Left cardiac atrium (tissue), 4 donors: ENCODE measurements at places on chromosomes 2 and 18.

- DNase-seq, result no peak
These were observed 224.1 kb downstream of the LRP1B start for GRCh38 chr2:141906678-141907077.

DNA sequence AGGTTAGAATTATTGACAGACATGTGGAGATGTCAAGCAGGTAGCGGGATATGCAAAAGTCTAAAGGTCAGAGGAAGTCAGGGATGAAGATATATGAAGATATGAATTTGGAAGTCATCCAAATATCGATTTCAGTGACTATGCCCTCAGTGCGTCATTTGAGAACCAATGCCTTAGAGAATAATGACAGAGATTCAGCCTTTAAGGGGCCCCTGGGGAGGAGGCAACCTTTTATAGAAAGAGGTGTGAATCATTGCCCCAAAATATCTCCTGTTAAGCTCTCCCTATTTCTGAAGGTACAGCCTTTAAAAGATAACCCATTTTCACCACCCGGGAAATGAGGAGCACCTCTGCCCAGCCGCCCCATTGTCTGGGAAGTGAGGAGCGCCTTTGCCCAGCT lies 223.4 kb downstream of the NCKAP5 start:
- DNase-seq, result no peak

GRCh38 chr18:10973567-10974203 lies 175.7 kb downstream of the PIEZO2 start:
- no peak for DNase-seq

- DNase-seq, result no peak
These were observed 25.4 kb downstream of the WDR75 start for GRCh38 chr2:189466656-189467055.

GRCh38 chr18:67483237-67483636 lies 33.3 kb downstream of the DSEL start:
- DNase-seq, result no peak

DNA sequence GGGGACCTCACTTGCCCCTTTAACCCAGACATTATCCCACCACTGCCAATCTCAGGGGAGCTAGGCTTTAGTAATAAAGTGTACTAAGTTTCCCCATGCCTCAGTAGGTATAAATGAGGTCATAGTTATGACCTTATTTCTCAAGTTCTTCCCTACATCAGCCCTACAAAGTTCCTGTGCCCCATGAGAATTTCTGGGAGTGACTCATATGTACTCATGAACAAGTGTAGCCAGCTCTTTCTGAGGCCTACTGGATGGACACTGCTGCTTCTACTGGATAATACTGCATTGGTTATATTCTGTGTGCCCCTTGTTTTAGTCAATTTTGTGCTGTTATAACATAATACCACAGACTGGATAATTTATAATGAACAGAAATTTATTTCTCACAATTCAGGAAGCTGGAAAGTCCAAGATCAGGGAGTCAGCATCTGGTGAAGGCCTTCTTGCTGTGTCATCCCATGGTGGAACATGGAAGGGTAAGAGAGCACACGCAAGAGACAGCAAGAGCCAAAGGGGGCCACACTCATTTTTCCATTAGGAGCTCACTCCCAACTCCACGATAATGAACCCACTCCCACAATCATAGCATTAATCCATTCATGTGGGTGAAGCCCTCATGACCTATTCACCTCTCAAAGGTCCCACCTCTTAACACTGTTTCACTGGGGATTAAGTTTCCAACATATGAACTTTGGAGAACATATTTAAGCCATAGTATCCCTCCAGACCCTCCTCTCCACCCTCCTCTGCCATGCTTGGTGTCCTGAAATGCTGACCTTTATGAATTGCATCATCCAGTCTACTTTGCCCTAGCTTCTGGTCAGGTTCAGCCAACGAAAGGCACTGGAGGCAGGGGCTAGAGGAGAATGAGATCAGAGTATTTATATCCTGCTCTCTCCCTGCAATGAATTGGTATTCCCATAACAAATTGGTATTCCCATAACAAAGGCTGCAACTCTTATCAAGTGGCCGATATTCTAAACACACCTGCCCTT lies 25.4 kb upstream of the ST3GAL5 start:
- no peak for DNase-seq

- DNase-seq, result no peak
These were observed 1246.0 kb upstream of the ACVR2A start for GRCh38 chr2:146598791-146599190.

DNA sequence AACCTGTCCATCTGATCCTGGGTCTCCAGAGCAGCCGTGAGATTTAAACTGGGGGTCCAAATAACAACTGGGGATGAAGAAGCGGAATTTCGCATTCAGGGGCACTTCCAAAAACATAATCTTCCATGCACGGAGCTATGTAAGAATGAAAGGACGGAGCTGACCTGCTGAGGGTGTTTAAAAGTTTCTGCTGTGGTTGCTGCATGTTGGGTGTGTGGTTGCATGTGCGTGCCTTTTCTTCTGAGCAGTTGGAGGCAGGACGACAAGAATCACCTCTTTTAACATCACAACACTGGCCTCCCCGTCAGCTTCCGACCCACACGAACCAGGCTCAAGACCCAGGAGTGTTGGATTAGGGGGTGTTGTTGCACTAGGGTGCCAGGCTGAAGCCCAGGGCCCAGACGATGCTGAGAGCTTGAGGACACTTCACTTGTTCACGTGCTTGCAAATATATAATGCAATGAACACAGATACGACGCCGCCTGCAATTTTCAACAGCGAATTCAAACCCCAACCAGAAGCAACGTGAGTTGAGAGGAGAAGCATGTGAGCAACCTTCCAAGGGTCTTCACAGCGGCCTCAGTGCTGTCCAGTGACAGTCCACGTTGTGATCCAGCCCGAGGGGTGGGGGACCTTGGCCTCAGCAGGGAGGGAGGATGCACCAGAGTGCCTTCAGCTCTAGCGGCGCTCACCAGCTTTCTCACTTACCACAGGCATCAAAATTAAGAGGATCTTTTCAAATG lies 76.0 kb upstream of the SALL3 start:
- no peak for DNase-seq

DNA sequence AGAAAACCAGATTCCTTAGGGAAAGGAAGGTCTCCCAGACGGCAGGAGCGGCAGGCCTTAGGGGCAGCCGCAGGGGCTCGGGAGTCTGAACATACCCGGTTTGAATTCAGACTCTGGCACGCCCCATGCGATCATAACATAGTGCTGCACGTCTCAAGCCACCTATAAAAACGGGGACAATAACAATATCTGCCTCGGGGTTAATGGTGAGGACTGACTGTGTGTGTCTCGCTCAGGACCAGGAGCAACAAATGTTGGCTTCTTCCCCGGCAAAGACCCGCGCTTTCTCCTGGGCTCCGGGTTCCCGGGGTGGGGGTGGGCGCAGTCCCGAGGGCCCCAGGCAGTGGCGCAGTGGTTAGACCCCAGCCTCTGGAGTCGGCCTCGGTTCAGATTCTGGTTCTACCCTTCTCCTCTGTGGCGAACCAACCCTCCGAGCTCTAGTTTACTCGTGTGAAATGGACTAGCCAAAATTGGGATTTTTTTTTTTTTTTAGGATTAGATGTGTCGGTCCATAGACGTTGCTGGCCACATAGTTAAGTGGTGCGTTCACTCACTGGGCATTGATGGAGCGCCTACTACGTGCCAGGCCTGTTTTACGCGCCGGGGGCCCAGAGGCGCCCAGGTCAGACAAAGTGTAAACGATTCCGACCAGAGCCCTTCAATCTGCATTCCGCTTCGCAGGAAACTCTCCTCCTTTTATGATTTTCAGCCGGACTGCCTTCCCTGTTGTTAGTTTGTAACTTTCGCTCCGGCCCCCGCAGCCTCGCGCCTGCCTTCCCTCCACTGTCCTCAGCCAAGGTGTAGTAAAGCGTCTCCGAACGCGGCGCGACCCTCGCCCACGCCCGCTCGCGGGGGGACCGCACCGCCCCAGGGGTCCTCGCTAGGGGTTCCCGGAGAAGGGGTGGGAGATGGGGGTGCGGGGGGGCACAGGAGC lies 820 bp upstream of the SH3BP4 start:
- no peak for DNase-seq

GRCh38 chr2:171411791-171412483 lies 21.9 kb downstream of the METTL8 start:
- no peak for DNase-seq

DNA sequence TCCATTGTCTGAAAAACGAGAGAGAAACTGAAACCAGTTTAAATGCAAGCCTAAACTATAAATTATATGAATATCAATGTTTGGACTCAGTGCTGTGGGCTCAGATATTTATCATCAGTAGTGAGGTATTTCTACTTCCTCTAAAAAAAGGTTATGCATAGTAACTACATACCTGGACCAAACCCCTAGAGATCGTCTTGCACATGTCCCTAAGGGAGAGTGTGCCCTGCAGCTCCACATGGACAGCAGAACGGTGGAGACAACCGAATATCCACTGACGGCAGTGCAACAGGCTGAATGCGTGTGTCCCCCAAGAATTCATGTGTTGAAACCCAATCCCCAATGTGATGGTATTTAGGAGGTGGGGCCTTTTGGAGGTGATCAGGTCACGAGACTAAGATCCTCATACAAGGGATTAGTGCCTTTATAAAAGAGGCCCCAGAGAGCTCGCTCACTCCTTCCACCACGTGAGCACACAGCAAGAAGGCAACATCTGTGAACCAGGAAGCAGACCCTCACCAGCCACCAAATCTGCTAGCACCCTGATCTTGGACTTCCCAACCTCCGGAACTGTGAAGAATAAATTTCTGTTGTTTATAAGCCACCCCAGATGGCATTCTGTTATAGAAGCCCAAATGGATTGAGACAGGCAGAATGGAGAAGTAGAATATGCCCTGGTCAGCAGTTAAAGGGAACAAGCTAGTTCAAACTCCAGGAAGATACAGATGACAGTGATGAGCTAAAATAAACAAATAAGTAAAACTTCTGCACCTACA lies 208.4 kb downstream of the ANAPC1 start:
- DNase-seq, result no peak

DNA sequence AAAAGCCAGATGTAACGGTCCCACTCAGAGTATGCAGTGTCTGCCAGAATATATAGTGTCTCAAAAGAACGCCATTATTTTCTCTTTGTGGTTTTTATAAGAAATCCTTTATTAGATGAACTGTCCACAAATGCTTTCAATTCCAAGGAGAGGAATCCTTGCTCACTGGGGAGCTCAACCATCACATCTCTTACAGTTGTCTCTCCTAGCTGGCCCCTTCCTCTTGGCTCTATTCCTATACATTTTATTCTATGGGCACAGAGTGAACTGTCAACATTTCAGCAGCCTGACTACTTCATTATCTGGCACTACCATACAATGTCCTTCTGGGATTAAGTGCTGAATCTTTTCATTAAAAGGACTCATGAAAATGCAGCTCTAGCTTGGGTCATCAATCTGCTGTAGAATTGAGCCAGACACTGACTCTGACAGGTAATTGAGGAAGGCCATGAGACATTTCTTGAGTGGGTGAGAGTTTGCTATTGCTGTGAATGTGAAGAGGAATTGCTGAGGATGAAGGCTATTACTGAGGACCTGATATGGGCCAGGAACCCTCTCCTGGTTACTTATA lies 96.5 kb upstream of the THOC1 start:
- DNase-seq, result no peak

DNA sequence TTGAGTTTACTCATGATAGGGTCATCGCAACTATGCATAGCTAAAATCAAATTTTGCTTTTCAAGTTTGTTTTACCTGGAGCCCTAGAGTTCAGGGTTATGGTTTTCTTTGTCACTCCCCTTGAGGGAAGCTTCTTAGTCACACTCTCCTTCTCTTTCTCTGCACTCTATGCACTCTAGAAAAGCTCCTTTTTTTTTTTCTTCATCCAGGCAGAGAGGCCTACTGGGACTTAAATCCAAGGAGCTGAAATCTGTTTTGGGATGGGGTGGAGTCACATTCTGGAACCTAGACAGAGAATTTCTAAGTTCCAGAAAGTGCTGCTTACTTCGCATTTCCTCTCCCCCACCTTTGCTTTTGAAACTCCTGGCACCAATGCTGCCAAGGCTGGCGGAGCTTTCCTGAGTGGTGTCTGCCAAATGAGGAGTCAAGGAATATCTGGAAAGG lies 19.1 kb upstream of the IL18R1 start:
- peak; percentile 42 for DNase-seq

- no peak for DNase-seq
These were observed 47.7 kb downstream of the TTC21B start for GRCh38 chr2:165905854-165906253.

DNA sequence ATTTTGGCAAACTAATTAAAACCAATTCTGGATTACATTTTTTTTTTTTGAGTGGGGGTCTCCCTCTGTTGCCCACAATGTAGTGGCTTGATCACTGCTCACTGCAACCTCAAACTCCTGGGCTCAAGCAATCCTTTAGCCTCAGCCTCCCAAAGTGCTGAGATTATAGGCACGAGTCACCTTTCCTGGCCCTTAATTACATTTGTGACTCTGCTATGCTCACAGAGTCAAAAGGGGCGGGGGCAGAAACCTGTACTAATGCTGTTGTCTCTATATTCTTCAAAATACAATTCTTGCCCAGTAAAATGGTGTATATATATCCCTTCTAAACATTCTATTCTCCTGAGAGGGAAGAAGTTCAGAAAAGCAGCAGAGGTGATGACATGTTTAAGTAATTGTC lies 23.2 kb downstream of the PRKD3 start:
- DNase-seq, result no peak

DNA sequence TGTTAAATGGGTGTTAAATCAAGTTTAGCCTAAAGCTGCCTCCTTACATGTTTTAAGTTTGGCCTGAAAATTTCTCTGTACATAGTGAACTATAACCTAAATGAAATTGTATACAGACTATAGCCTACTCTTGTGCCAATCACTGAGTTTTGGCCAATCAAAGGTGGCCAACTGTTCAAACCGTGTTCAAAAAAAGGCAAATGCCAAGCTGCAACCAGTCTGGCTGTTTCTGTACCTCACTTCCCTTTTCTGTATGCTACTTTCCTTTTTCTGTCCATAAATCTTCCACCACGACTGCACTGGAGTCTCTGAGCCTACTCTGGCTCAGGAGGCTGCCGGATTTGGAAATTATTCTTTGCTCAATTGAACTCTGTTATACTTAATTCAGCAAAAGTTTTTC lies 121.0 kb downstream of the SPOPL start:
- no peak for DNase-seq

- no peak for DNase-seq
These were observed 362.4 kb upstream of the SOX11 start for GRCh38 chr2:5329763-5330162.

DNA sequence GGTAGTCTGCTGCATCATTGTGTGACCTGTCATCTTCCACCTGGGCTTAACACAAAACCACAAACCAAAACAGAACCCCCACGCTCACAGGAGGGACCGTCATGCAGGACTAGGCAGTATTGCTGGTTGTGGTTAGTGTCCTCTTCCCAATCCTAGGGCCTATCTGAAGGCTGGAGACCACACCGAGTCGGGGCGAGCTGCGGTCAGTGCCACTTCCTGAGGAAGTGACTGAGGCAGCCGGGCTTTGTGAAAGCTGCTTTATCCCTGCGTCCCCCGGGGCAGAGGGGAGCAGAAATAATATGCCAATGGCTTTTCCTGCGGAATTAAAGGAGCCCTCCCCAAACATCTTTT lies 22.9 kb downstream of the ZNF532 start:
- peak; percentile 80 for DNase-seq

GRCh38 chr2:197516393-197516761 lies 511 bp downstream of the MOB4 start:
- DNase-seq, result no peak

- DNase-seq, result no peak
These were observed 12.2 kb downstream of the CXCR2 start for GRCh38 chr2:218138047-218138446.

GRCh38 chr2:204104811-204105210 lies 168.2 kb downstream of the ICOS start:
- DNase-seq, result no peak

- DNase-seq, result no peak
These were observed 52.4 kb downstream of the STK39 start for GRCh38 chr2:168194784-168195522.

- DNase-seq, result no peak
These were observed 11.0 kb downstream of the SDC1 start for GRCh38 chr2:20213651-20214565.
